ENCODE measurements at places on chromosomes 12 and 14.

DNA sequence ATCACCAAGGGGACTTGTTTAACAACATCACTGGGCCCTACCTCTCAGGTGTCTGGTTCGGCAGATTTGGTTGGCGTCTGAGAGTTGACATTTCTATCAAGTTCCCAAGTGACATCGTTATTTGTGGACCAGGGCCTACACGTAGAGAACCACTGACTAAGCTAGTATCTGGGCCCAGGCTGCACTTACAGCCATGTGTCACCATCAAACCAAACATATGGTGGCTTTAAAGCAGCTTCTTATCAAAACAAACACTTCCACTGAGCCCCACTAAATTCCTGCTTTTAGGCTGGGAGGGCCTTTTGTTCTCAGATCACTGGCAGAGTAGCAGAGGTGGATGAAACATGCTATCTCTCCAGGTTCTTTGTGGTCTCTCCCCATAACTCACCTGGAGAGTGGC lies 220.5 kb downstream of the PELI2 start:
- DNase-seq: no peak
- H3K36me3 ChIP-seq: no peaks in the 10 kb centered on the region
- H3K4me3 ChIP-seq: no peak overlapping the region
- no peaks in the 10 kb centered on the region for H3K27me3 ChIP-seq
- H3K27ac ChIP-seq: no peak overlapping the region

- no peak overlapping the region for H3K4me3 ChIP-seq
- no peaks in the 10 kb centered on the region for H3K27me3 ChIP-seq
- H3K36me3 ChIP-seq: peaks cover 4% of the 10 kb centered on the region
- DNase-seq: no peak
Measured at GRCh38 chr14:105322791-105323556, 8.4 kb downstream of the PACS2 start.

- peak overlapping the region; percentile 20 for H3K27ac ChIP-seq
- H3K36me3 ChIP-seq: no peaks in the 10 kb centered on the region
- H3K4me1 ChIP-seq: peaks cover 13% of the 10 kb centered on the region
- no peak for DNase-seq
- H3K27me3 ChIP-seq: no peaks in the 10 kb centered on the region
- H3K4me3 ChIP-seq: no peak overlapping the region
Measured at GRCh38 chr14:92534932-92535643, 21.5 kb downstream of the RIN3 start.

DNA sequence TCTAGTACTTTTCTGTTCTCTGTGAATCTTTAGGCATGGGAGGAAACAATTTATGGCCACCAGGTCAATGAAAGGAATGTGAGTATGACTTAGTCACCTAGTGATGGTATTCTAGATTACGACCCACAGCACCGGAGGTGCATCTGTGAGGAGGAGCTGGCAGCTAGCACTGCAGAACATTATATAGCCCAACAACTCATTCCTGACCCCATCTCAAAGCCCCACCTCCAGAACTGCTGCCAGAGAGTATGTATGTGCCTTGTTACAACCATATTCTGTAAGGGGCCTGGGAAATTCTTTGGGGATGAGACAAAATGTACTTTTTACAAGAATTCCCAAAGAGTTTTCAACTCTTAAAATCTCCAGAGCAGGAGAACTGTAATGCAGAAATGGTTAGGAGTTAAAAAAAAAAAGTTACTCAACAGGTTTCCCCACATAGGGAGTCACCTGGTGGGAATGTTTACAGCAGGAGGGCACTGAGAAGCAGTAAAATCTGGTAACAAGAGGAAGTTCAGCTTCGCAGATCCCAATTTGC lies 34.9 kb upstream of the CERS5 start:
- H3K27me3 ChIP-seq: no peaks in the 10 kb centered on the region
- peaks cover 8% of the 10 kb centered on the region for H3K4me1 ChIP-seq
- H3K27ac ChIP-seq: peak overlapping the region; percentile 43
- no peak overlapping the region for H3K4me3 ChIP-seq
- peaks cover 91% of the 10 kb centered on the region for H3K36me3 ChIP-seq

- peak overlapping the region; percentile 91 for H3K27ac ChIP-seq
- DNase-seq: no peak
- peaks cover 22% of the 10 kb centered on the region for H3K4me1 ChIP-seq
- peaks cover 5% of the 10 kb centered on the region for H3K36me3 ChIP-seq
- H3K27me3 ChIP-seq: peaks cover 86% of the 10 kb centered on the region
Measured at GRCh38 chr12:57613427-57614109, 2.3 kb downstream of the ARHGEF25 start.
